Sigmoid colon (tissue), 7 donors: ENCODE measurements at places on chromosomes 5 and 9. TPM values are rescaled to one million over a fixed set of nuclear protein-coding genes. Genes with fewer than 3 reads are reported as not detected.

Gene RORB
- 0.27 TPM for total RNA-seq

Gene SV2C
- total RNA-seq = 0.33 TPM

Gene GPRIN1
- 1.1 TPM for total RNA-seq

Gene SLC27A6
- total RNA-seq = 0.55 TPM

DNA sequence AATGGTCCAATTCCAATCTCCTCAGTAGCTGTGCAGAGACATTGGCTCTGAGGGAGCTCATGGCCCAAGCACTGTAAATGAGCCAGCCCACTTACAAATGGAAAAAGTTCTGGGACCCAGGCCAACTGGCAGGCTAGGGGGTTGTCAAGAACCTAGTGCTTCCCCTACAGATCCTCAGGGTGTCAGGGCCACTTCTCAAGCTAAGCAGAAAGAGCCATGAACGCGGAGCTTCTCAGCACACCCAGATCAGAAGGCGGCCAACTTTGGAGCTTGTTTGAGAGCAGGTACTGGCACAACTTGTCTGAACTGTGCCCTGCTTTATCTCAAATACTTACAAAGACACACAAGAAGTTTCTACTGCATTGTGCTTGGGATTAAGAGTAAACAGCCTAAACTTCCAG, 17.5 kb downstream of the TLE1 start:
- peaks cover 51% of the 10 kb centered on the region for H3K4me1 ChIP-seq
- H3K27me3 ChIP-seq = no peaks in the 10 kb centered on the region
- DNase-seq = peak; percentile 99
- H3K36me3 ChIP-seq = no peaks in the 10 kb centered on the region

- H3K36me3 ChIP-seq = no peaks in the 10 kb centered on the region
- no peaks in the 10 kb centered on the region for H3K4me1 ChIP-seq
- no peak for DNase-seq
- no peak overlapping the region for H3K27ac ChIP-seq
- H3K27me3 ChIP-seq = no peaks in the 10 kb centered on the region
These were observed 63.8 kb downstream of the ANKRD55 start for GRCh38 chr5:56169281-56169680.

DNA sequence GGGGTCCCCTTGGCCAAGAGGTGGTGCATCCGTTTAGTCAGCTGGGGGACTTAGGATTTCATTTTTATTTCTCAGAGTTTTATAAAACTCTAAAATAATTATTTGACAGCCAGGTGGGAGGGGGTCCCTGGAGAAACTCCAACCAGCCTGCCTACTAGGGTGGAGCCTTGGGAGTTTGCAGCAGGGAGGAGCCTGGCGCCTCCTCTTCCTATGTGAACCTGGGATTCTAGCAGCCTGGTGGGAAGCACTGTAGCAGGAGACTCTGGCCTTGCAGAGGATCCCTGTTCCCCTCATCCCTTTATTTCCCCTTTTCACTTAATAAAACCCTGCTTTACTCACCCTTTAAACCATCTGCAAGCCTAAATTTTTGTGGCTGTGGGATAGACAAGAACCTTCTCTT, 50.8 kb downstream of the FXN start:
- H3K4me3 ChIP-seq = no peak overlapping the region
- no peaks in the 10 kb centered on the region for H3K27me3 ChIP-seq
- no peak for DNase-seq
- H3K36me3 ChIP-seq = no peaks in the 10 kb centered on the region

GRCh38 chr9:132183134-132183533, 21.3 kb downstream of the NTNG2 start:
- peaks cover 59% of the 10 kb centered on the region for H3K27me3 ChIP-seq
- no peak for DNase-seq
- H3K27ac ChIP-seq = no peak overlapping the region
- no peaks in the 10 kb centered on the region for H3K36me3 ChIP-seq
- H3K4me3 ChIP-seq = no peak overlapping the region
- H3K4me1 ChIP-seq = no peaks in the 10 kb centered on the region

DNA sequence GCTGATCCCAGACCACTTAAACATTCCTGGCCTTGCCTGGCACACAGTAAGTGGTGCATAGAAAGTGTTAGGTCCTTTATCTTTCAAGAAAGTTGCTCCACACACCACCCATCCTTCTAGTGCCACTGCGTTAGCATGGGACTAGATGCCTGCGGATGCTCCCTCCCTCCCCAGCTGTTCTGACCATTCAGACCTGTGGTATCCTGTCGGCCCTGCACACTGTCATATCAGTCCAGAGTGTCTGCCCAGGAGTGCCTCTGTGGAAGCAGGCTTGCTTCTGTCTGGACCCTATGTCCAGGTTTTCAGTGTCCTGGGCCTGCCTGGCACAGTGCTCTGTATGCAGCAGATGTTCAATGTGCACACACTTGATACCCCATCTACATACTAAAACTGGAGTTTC, 38.3 kb upstream of the SMU1 start:
- H3K27me3 ChIP-seq = no peaks in the 10 kb centered on the region
- H3K36me3 ChIP-seq = peaks cover 14% of the 10 kb centered on the region
- H3K27ac ChIP-seq = no peak overlapping the region
- no peak overlapping the region for H3K4me3 ChIP-seq

GRCh38 chr5:142486581-142486980, 161.8 kb upstream of the SPRY4 start:
- no peaks in the 10 kb centered on the region for H3K4me1 ChIP-seq
- no peaks in the 10 kb centered on the region for H3K36me3 ChIP-seq
- no peak overlapping the region for H3K27ac ChIP-seq
- DNase-seq = no peak
- no peak overlapping the region for H3K4me3 ChIP-seq

- DNase-seq = no peak
- peaks cover 14% of the 10 kb centered on the region for H3K27me3 ChIP-seq
- no peaks in the 10 kb centered on the region for H3K36me3 ChIP-seq
- no peak overlapping the region for H3K27ac ChIP-seq
These were observed 2.0 kb upstream of the DBH start for GRCh38 chr9:133634081-133634691.

DNA sequence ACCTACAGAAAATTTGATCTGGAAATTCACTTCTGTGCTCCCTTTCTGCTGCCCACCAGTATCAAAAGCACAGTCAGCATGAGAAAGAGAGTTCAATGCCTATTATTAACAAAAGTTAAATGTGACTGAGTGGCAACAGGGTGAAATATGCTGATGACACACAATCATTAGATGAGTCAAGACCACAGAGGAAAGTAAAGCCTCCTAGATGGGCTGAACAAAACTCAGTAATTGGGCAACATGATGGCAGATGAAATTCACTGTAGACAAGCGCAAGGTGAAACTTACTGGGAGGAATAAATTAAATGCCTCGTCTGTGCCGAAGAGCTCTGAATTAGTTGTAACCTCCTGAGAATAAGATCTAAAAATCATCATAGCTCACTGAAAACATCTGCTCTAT, 752.8 kb downstream of the IRX1 start:
- no peak overlapping the region for H3K27ac ChIP-seq
- H3K27me3 ChIP-seq = no peaks in the 10 kb centered on the region
- no peaks in the 10 kb centered on the region for H3K4me1 ChIP-seq
- no peaks in the 10 kb centered on the region for H3K36me3 ChIP-seq
- DNase-seq = no peak
- H3K4me3 ChIP-seq = no peak overlapping the region
